CD4-positive, alpha-beta T cell treated with Interferon alpha-2 for 1 hour (primary cell): ENCODE measurements at places on chromosomes 7 and 10.

- no peak for DNase-seq
Measured at GRCh38 chr7:79182283-79182682, 271.2 kb downstream of the MAGI2 start.

DNA sequence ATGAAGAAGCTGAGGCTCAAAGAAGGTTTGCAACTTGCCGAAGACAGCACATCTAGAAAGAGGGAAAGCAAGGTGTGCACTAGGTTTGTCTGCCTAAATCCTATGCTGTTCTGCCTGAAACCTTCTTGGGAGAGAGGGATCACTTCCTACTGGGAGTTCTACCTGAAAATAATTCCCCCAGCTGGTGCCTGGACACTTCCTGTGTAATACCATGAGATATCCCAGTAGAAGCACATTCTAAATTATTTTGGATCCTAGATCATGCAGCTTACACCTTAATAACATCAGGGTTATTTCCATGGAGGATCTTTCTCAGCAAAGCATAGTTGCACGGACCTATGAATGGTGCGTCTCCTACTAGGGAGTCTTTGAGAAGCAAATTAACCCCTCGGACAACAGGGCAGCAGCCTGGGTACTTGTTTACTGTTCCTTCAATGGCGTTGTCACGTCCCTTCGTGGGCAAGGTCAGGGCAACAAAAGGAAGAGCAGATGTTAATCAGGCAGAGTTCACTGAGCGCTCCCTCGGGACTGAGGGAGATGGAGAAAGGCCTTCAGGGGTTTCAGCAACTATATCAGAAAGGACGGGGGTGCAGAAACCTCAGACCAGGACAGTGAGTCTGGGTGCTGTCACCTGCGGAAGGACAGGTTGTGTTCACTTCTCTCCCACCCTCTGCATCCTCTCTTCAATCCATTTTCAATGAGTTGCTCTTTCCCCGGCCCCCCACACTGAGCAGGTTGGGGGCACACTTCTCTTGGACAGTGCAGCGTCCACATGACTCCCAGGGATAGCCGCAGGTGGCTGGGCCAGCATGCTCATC lies 44.0 kb downstream of the OAT start:
- no peak for DNase-seq

- no peak for DNase-seq
Measured at GRCh38 chr7:41825927-41826480, 123.1 kb upstream of the INHBA start.

DNA sequence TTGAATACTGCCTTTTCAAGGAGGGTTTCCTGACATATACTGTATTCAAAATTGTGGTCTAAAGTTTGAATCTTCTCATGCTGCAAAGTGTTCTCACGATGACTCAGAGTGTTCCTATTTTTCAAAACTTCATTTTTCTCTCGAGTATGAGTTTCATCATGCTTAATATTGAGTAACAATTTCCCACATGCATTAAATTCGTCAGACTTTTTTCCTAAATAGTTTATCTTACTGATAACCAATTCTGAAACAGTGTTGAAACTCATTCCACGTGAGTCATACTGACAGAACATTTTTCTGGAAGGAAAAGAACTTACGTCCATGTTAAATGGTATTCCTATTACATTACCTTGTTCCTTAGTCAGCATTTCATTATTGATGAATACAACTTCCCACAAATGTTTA lies 44.1 kb downstream of the ZNF33B start:
- DNase-seq: no peak

- DNase-seq: no peak
Measured at GRCh38 chr7:14626076-14626475, 276.5 kb downstream of the DGKB start.

- DNase-seq: no peak
Measured at GRCh38 chr10:113924186-113924585, 69.7 kb downstream of the NHLRC2 start.

DNA sequence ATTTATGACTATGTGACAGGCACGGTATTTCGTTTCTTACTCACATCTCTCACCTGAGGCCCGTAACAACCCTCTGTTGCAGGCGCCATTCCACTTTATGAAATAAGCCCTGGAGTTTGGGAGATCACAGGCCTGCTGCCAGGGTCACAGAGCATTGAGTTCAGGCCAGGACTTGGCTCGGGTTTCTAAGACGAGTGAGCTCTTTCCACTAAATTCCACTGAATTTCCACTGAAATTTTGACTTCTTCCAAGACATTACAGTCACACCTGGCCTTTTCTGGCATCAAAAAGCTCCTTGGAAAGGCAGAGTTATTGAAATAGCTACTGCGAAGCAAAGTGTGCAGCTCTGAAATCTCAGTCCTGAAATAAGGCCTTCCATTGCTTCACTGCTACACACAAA lies 282.8 kb upstream of the MGMT start:
- no peak for DNase-seq
